Nephron progenitor cell (in vitro differentiated cells): ENCODE measurements at places on chromosomes 2 and 18.
A peak's percentile ranks its signal among the peaks of the same experiment; 100 is the strongest.

GRCh38 chr2:94871226-94872087, at the start of gene TEKT4:
Gene TEKT4, plus strand, starts transcription at chr2:94871430. Its CDS starts 150 bp downstream, at chr2:94871580.
- peak; percentile 72 for DNase-seq

- DNase-seq: no peak
These were observed 17.4 kb downstream of the TPGS2 start for GRCh38 chr18:36811430-36811829.

- DNase-seq: no peak
These were observed 22.0 kb downstream of the HYCC2 start for GRCh38 chr2:201049455-201049854.

DNA sequence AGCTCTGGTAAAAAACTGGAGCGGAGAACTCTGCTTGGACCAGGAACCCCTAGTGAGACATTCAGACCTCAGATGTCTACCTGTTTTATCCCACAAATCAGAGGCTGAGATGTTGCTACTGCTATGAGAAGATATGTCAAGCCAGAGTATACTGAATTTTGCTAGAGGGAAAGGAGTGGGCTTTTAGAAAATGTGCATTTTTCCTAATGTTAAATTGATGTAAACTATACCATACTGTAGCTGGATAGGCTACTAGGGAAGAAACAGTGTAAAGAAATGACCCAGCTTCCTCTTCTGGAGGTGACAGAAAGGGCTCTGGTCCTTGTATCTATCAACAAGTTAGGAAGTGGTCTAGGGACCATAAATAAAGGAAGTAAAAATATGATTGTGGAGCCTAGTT, 65.0 kb downstream of the SLC39A10 start:
- no peak for DNase-seq

- no peak for DNase-seq
These were observed 75.5 kb upstream of the SALL3 start for GRCh38 chr18:78904179-78904531.

DNA sequence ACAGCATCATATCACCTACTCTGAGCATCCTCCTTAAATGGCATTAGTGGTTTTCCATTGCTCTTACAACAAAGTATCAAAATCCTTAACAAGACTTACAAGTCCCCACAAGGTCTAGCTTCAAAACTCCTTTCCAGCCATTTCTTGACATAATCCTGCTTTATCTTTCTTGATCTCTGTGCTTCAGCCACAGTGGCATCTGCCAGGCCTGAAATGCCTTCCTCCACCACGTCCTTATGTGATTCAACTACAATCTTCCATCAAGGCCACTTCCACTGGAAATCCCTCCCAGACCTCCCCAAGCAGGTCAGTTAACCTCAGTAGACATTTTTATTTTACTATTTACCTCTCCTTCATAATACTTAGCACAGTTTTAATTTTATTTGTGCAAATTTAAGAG, 83.8 kb upstream of the CCDC150 start:
- DNase-seq: no peak

DNA sequence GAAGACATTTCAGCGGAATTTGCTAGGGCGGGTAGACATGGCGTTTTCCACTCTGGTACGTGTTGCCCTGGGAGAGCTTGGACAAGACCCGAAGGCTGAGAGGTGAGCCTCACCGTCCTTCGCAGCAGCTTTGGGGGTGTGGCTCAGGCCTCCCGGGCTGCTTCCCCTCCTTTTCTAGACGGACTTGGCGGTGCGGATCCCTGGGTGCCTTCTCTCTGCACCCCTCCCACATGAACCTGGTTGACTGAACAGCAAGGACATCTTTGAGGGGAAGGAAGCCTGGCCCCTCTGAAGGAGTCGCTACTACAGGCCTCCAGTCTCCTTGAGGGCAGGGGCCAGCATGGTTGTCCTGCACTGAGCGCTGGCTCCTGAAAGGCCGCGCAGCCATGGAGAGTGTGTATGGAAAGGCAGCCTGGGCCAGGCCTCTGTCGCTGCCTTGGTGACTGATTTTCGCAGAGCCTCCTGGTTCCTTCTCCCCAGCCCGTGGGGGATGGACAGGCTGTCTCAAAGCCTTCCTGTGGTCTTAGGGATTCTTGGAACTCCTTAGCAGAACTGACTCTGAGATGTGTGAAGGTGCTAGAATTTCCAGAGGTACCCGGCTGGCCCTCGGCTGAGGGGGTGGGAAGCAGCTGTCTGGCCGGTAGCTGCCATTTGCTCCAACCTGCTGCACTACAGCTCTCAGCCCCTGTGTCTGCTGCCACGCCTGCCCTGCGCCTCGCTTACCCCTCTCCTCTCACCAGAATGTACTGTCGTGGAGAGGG, 9.9 kb downstream of the CNNM4 start:
- no peak for DNase-seq

GRCh38 chr18:23250893-23251656, 115.8 kb downstream of the CABLES1 start:
- no peak for DNase-seq
